ENCODE measurements at places on chromosomes 4 and X. TPM values are rescaled to one million over a fixed set of nuclear protein-coding genes. Genes with fewer than 3 reads are reported as not detected.

NUP62CL gene
- 4.3 TPM for polyA plus RNA-seq

FGF5 gene
- 0.04 TPM for polyA plus RNA-seq

GRPR gene
- 0.43 TPM for polyA plus RNA-seq

TMPRSS11D gene
- polyA plus RNA-seq, result 0.14 TPM

MAGEC3 gene
- 0.76 TPM for polyA plus RNA-seq

ELF4 gene
- polyA plus RNA-seq, result 12.8 TPM

RNF128 gene
- 2.9 TPM for polyA plus RNA-seq

- H3K36me3 ChIP-seq, result no peaks in the 10 kb centered on the region
- H3K4me3 ChIP-seq, result no peak overlapping the region
- H3K4me1 ChIP-seq, result no peaks in the 10 kb centered on the region
- no peak for DNase-seq
Observed at GRCh38 chr4:157961229-157961990, 211.4 kb downstream of the GASK1B start.

DNA sequence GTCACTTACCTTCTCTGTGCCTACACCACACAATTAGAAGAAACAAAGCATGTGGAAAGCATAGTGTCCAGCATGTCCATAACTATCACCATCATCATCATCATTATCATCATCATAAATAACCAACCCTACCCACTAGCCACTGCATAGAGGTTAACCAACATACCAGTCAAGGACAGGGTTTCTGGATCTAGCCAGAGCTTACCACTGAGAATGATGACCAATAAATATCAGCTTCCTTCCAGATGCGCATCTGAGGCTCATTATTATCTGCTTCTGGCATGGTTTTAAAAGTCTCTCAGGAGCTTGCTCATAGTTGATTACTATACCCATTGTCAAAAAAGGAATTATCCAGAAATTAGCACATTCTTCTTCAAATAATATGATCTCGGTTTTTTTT, 25.5 kb upstream of the MYOZ2 start:
- no peaks in the 10 kb centered on the region for H3K27me3 ChIP-seq
- DNase-seq, result no peak
- H3K27ac ChIP-seq, result no peak overlapping the region
- H3K4me1 ChIP-seq, result no peaks in the 10 kb centered on the region
- H3K4me3 ChIP-seq, result no peak overlapping the region
- no peaks in the 10 kb centered on the region for H3K36me3 ChIP-seq

DNA sequence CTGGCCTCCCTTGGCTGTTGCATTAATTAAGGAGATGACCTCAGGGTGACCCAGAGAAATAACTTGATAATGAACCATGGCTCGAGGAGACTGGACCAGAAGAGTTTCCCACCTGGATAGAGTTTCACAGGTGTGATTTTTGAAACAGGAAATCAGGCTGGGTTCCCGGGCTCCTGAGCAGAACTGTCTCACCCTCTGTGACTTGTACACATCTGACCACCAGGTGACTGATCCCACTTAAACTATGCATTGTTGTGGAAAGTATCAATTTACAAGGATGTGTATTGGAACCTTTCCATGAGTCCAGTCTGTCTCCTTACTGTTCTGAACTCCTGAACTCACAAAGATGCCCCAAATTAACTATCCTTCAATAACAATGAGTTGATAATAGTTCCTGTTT, 220.3 kb downstream of the PTTG2 start:
- no peak for DNase-seq
- H3K27ac ChIP-seq, result no peak overlapping the region
- no peak overlapping the region for H3K4me3 ChIP-seq

- H3K27ac ChIP-seq, result no peak overlapping the region
- no peak overlapping the region for H3K4me3 ChIP-seq
- H3K36me3 ChIP-seq, result no peaks in the 10 kb centered on the region
- no peaks in the 10 kb centered on the region for H3K27me3 ChIP-seq
Observed at GRCh38 chr4:100359441-100359840, 158.4 kb downstream of the EMCN start.

DNA sequence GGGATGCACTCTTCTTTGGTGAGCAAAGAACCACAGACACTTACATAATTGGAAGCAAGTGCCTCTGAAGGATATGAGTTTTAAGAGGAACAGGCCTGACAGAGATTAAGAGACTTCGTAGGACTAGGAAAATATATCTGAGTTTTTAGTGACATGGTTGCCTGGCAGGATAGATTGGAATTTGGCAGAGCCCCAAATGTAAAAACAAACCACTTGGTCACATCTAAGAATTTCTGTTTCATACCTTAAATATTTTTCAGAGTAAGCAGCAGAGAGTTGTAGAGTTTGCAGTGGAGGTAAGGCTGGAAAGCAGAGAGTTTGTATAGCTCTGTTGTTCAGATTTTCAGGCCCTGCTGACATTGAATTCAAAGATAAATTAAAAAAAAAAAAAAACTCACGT, 150.1 kb upstream of the MAGEB2 start:
- H3K4me3 ChIP-seq, result no peak overlapping the region
- no peak overlapping the region for H3K27ac ChIP-seq
- no peaks in the 10 kb centered on the region for H3K27me3 ChIP-seq
- no peak for DNase-seq

GRCh38 chr4:62644372-62644771, 1444.2 kb downstream of the ADGRL3 start:
- H3K36me3 ChIP-seq, result no peaks in the 10 kb centered on the region
- DNase-seq, result peak; percentile 13
- H3K27me3 ChIP-seq, result no peaks in the 10 kb centered on the region
- H3K4me3 ChIP-seq, result no peak overlapping the region
- no peak overlapping the region for H3K27ac ChIP-seq
- H3K4me1 ChIP-seq, result no peaks in the 10 kb centered on the region

- peaks cover 11% of the 10 kb centered on the region for H3K27me3 ChIP-seq
- no peak for DNase-seq
- H3K4me3 ChIP-seq, result no peak overlapping the region
- H3K27ac ChIP-seq, result no peak overlapping the region
- no peaks in the 10 kb centered on the region for H3K4me1 ChIP-seq
Observed at GRCh38 chrX:15549189-15550012, 48.8 kb downstream of the BMX start.

DNA sequence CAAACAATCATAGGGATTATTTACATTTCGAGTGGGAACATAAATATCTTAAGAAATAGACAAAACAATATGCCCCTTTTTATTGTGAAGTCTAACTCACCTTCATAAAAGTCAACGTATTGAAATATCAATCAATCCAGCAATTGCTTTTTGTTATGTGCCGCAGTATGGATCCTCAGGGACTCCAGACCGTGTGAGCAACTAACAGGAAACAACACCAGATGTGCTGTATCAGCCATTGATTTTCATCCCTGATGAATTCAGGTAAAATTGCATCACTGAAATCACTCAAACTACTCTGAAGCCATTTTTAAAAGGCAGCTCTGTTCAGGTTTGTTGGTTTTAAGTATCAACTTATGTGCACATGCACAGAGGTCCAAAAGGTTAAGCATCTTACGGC, 197.3 kb upstream of the FAT1 start:
- DNase-seq, result no peak
- no peaks in the 10 kb centered on the region for H3K4me1 ChIP-seq
- no peaks in the 10 kb centered on the region for H3K36me3 ChIP-seq
- H3K27me3 ChIP-seq, result no peaks in the 10 kb centered on the region

GRCh38 chrX:103560256-103560655, 25.1 kb upstream of the TCEAL4 start:
- H3K4me1 ChIP-seq, result no peaks in the 10 kb centered on the region
- H3K27me3 ChIP-seq, result no peaks in the 10 kb centered on the region
- no peak for DNase-seq
- no peak overlapping the region for H3K27ac ChIP-seq
- H3K4me3 ChIP-seq, result no peak overlapping the region

GRCh38 chr4:116882503-116882902, 202.9 kb downstream of the TRAM1L1 start:
- DNase-seq, result no peak
- H3K27me3 ChIP-seq, result no peaks in the 10 kb centered on the region

DNA sequence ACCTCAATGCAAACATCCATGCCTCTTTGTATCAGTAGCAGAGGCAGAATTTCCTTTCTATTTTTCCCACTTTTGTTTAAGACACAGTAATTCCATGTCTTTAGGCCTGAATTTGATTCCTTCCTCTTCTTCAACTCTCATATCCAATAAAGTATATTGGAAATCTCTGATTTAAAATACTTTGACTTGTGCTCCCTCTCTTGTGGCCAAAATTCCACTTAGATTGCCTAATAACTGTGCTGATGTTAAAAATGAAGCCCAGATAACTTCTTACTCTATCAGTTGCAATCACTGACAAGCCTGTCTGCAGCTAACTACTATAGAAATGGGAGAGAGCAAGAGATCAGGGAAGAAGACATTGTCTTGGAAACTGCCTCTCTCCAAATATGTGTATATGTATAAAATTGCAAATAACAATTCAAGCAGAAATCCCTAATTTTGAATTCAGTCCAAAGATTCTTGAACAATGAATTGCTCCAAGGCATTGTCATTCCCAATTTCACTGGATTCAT, 163.5 kb upstream of the SPIN4 start:
- H3K4me3 ChIP-seq, result no peak overlapping the region
- H3K27me3 ChIP-seq, result no peaks in the 10 kb centered on the region
- no peaks in the 10 kb centered on the region for H3K36me3 ChIP-seq
- DNase-seq, result no peak
- no peaks in the 10 kb centered on the region for H3K4me1 ChIP-seq
